ENCODE measurements at places on chromosomes 1 and 21.

GRCh38 chr1:201229095-201229494 is 38.5 kb downstream of the IGFN1 start:
- no peak for DNase-seq

- peak; percentile 35 for DNase-seq
Observed at GRCh38 chr1:111990026-111990877, 784 bp upstream of the KCND3 start.

DNA sequence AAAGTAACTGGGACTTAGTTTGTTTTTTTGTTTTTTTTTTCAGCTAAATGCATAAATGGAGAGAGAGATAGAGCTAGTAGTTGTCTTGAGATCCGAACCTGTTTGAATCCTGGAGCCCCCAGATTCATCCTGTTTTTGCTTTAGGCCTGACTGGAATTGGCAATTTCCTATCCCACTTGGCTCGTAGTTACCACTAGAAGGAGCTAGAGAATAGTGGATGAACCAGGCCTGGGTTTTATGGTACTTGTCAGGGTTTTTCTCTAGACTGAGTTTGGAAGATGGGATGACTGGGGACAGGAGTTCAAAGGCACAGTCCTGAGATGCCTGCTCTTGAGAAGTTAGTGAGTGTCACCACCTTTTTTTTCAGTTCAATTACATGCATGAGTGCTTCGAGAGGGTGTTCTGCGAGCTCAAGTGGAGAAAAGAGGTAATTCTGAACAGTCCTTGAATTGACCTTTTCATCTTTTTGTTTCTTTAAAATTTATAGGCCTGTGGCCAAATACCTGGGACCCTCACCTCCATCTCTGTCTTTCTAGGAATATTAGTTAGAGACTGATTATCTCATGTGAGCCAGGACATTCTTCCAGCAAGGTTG is 23.4 kb downstream of the CELF3 start:
- DNase-seq = peak; percentile 30

DNA sequence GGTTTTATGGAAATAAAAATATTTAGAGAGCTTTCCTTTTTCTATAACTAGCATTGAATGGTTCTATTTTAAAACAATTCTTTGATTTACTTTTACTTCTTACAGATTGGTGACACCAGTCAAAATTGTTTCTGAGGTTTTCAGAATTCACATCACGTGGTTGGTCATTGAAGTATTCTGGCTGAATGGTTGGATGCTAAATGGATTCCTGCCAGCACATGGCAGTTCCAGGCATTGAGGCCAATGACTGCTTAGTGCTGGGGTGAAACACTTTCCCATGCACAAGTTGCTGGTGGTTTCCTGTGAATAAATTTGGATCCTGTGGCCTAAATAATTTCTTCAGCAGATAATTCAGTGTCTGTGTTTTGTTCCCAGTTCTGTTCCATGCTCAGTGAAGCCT is 20.6 kb downstream of the NCAM2 start:
- no peak for DNase-seq

GRCh38 chr1:234327577-234328164 is 45.6 kb upstream of the COA6 start:
- DNase-seq = no peak

- no peak for DNase-seq
Observed at GRCh38 chr1:6948416-6948815, 163.2 kb downstream of the CAMTA1 start.

GRCh38 chr1:230549625-230550024 is 92.7 kb upstream of the COG2 start:
- DNase-seq = peak; percentile 40

- peak; percentile 50 for DNase-seq
Observed at GRCh38 chr1:111754984-111755330, 744 bp upstream of the DDX20 start.

DNA sequence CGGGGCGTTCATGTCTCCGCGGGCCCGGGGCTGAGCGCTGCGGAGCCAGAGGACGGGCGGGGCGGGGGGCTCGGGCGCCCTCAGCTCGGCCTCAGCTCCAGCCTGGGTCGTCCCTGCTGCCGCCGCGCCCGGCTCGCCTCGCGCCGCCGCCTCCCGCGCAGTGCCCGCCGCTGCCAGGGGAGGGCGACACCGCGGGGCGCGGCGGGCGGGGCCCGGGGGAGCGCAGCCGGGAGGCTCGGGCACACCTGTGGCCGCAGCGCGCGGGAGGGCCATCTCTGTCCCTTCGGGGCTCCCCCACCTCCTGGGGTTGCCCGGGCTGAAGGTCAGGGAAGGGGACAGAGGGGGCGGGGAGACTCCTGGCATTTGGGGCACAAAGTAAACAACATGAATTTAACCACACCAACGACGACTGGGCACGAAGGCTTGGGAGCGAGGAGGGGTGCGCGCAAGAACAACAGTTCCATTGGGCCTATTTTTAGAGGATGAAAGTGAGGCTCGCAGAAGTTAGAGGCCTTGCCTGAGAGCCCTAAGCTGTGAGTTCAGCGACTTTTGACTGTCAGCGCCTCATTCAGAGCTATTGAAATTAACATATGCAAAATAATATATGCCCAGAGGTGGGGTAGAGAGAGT is at the start of gene FAM131C:
Gene FAM131C, minus strand, starts transcription at position 162 of the 630 bp plus-strand sequence. CDS start 209 bp downstream, outside the sequence.
- DNase-seq = peak; percentile 25

GRCh38 chr1:20530901-20531300 is 21.5 kb upstream of the FAM43B start:
- DNase-seq = no peak

- no peak for DNase-seq
Observed at GRCh38 chr1:23930861-23931490, 17.8 kb upstream of the CNR2 start.

All from NCI-H1105 (cell line).